ENCODE measurements at places on chromosomes 7 and 10.

- DNase-seq = no peak
Observed at GRCh38 chr10:96334616-96335526, 23.9 kb downstream of the OPALIN start.

DNA sequence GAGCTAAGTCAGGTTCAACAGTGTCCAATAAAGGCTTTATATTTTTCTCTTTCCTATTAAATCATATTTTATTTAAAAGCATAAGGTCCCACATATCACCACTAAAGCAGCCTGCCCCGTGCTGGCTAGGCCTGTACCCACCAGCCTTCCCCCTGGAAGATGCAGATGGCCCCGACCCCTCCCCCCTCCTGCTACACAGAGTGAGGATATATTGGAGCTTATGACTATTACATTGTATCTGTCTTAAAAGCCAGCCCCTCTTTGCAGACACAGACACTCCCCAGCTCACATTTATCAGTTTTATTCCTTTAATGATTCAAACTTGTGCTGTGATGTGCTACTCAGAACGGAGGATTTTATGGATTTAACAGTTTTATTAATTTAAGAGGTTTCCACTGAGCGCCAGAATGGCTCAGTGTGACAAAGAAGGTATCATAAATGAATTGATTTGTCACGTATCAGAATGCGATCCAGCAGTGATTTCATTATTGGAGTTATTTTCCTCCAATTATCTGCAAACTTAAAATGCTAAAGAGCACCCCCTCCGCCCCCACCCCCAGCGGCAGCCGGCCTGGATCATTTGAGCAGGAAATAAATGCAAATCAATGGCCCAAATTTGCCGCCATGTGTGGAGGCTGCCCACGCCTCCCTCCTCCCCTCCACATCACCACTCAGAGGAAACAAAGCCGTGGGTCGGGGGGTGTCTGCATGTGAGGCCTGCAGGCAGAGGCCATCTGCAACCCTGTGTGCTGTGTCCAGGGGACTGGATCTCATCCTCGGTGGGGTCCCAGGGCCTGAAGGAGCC lies 72.6 kb upstream of the ZMIZ1 start:
- DNase-seq = no peak

DNA sequence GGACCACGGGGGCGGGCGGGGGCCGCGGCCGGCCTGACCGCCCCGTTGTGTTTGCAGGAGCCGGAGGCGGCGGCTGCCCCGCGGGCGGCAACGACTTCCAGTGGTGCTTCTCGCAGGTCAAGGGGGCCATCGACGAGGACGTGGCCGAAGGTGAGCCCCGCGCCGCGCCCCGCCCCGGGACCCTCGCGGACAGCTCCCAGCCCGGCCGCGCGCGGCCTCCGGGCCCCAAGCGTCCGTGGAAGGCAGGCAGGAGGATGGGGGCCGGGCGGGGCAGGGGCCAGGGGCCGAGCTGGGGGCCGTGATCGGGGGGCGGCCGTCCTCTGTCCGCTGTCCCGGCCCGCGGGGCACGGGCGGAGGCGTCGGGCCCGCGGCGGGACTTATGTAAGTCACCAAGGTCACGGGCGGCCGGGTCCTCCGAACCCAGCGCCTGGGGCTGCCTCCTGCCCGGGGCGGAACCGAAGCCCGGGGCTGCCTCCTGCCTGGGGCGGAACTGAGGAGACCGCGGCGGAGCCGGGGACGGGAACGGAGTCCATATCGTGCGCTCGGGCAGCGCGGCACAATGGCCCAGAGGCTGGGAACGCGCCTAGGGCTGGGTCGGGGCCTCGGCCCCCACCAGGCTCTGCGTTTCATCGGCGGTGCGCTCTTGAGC lies 497 bp downstream of the PPP2R2D start:
- DNase-seq = peak; percentile 35

- no peak for DNase-seq
Observed at GRCh38 chr10:5079836-5080235, 14.4 kb upstream of the AKR1C3 start.

- DNase-seq = no peak
Observed at GRCh38 chr7:125424721-125425120, 495.1 kb upstream of the POT1 start.

GRCh38 chr7:88101769-88102168 lies 118.1 kb downstream of the SRI start:
- no peak for DNase-seq

DNA sequence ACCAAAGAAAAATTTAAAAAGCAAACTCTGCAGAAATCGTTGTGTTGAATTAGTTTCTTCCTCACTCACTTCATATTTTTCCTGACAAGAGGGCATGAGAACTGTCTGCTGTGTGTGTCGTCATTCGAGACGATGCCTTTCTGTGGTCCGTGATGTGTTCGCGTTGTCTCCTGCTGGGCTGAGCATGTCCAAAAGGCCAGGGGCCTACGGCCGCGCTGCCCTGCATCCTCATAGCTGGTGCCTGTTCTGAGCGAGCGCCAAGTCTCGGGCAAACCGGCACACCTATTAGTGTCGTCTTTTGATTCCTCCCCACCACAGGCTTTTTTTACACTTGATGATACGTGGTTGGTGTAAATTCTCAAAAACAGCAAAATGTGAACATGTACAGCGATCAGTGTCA lies 27.4 kb downstream of the WDR37 start:
- DNase-seq = no peak

DNA sequence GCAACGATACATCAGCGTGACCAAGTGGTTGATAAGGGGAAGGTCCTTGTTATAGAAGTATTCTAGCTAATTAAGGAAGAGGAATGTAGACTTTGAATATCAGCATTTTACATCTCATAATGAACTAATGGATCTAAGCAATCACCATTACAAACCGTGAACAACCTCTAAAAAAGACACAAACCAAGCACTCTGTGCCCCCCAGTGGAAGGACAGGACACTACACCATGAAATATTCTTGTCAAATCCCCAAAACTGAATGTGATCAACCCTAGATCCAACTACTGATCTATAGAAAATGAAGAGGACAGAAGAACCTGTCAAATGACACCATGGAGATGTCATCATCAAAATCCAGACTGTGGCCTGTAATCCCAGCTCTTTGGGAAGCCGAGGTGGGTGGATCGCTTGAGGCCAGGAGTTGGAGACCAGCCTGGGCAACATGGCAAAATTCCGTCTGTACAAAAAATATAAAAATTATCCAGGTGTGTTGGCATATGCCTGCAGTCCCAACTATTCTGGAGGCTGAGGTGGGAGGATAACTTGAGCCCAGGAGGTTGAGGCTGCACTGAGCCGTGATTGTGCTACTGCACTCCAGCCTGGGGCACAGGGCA lies 111.3 kb upstream of the CARD11 start:
- peak; percentile 44 for DNase-seq

- no peak for DNase-seq
Observed at GRCh38 chr7:132280335-132280734, 295.9 kb downstream of the PLXNA4 start.

Measured in activated T-cell treated with anti-CD3 and anti-CD28 coated beads for 1 hour (primary cell).